ENCODE measurements at places on chromosomes 2 and 18.
A peak's percentile ranks its signal among the peaks of the same experiment; 100 is the strongest.

- DNase-seq = no peak
Observed at GRCh38 chr2:48668992-48669391, 51.3 kb downstream of the GTF2A1L start.

GRCh38 chr2:227183657-227184367, 19.4 kb downstream of the COL4A3 start:
- DNase-seq = no peak

GRCh38 chr2:85250045-85250444, 77.7 kb downstream of the TGOLN2 start:
- DNase-seq = no peak

DNA sequence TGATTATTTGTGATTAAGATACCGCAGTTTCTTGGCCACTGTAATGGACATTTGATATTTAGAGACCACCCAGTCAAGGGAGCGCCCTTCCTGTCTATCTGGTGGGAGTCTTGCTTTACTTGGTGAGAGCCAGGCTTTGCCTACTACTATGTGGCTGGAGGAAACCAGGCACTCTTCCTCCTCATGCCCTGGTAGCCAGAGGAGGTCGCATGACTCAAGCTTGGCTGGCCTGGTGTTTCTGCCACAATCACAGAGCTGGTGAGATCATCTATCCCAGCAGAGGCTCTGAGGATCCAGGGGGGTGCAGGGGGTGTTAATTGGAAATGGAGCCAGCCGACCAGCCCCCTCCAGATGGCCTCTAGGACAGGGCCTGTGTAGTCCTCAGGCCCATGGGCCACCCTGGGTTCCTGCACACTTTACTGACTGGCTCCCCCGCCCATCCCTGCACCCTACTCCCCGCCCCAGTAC, 46.8 kb upstream of the BIN1 start:
- no peak for DNase-seq

DNA sequence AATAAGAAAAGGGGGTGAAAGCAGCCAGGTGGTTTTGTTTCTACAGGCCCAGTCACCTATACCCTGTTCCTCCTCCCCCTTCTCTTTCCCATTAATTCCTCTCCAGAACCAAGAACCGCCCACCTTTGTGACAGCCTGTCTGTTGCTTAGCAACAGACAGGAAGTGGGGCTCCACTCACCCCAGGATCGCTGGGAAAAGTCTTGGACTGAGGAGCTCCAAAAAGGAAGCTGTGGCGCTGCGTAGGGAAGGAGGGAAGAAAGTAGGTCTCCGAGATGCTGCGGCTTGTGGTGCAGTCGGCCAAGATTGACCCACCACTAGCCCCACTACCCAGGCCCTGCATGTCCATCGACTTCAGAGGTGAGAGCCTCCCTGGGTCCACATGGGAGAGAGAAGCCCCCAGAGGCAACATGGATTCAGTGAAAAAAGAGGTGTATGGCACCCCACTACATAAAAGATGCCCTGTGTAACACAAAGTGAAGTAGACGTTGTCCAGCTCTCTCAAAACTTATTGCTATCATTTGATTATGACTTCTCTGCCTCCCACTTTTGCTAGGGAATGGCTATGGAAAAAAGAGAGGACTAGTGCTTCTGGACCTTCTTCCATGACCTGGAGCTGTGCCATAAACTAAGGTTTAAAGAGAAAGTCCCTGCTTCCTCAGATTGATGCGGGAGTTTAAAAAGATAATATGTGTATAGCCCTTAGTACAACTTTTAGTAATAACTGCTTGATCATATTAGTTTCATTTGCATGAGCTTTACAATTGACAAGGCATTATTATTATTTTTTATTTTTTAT, at the start of gene FER1L5:
TSS of gene FER1L5 (plus strand) at position 201 of the 797 bp plus-strand sequence. CDS start at position 274, 73 bp downstream.
- no peak for DNase-seq

- no peak for DNase-seq
Observed at GRCh38 chr2:32773448-32773808, 145.6 kb downstream of the TTC27 start.

- DNase-seq = no peak
Observed at GRCh38 chr2:212797484-212798205, 259.0 kb upstream of the ERBB4 start.

DNA sequence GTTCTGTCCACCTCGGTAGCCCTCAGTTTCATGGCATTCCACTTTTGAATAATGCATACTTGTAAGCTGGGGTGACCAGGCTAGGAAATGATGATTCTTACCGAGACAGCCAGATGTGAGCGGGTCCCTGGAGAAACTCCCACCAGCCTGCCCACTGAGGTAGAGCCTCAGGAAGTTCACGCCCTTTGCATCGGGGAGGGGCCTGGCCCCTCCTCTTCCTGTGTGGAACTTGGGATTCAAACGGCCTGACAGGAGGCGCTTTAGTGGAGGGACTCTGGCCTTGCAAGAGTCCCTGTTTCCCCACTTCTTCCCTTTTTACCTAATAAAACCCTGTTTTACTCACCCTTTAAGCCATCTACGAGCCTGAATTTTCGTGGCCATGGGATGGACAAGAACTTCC, 44.6 kb downstream of the MRO start:
- no peak for DNase-seq

DNA sequence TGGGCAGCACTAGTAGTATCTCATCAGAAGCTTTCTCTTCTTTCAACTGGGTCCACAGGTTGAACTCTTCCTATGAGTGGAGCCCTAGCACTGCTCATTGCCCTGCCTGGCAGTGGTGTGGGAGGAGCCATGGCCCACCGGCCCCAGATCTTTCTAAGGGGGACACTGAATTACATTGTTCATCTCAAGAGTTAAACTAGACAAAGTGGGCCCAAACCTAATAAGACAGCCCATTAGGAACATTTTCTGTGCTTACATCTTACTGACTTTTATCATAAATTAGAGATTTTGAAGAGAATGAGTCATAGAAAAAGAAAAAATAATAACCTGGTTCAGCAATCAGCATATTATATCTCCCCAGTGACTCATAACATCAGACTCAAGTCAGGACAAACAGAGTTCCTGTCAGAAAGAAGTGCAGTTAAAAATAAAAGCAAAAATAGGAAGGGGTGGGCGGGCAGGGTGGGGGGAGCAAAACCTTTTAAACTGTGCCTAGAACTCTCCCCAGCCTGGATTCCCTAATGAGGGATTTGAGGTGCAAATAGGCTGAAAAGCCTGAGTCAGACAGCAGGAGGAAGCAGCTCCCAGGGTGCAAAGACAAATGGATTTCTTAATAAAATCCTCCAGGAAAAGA, 161.6 kb upstream of the TRIB2 start:
- no peak for DNase-seq

DNA sequence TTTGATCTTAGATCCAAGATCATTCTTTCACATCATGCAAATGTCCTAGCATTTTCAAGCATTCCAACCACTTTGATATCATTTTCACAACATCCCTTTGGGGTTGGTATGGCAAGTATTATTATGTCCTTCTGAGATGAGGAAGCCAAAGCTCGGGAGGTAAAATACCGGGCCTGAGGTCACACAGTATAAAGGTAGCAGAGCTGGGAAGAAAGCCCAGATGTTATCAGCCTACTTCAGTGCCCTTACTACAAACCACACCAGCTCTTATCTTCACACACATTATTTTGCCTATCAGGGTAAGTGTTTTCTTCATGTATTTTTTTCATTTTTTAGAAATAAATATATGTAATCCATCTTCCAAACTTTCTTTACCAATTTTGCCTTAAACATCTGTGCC, 4.2 kb upstream of the B4GALT6 start:
- DNase-seq = no peak

- no peak for DNase-seq
Observed at GRCh38 chr2:120979398-120979797, 243.7 kb downstream of the GLI2 start.

DNA sequence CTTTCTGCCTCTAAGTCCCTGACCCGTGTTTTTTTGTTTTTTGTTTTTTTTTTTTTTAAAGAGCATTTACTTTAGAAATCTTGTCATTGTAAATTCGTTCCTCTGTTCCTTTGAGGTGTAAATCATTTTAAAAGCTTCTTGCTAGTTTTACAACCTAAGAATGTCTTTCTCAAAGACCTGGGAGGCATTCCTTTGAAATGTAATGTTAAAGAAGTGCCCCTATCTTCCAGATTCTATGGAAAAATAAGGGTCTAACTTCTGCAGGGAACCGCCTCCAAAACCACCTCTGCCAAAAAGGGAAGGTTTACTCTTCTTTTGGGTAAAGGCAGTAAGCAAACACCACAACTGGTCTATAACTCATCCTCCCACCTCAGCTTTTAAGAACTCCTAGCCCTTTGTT, 259.6 kb upstream of the ZNF804A start:
- no peak for DNase-seq

GRCh38 chr2:132645722-132646539, 24.1 kb downstream of the LYPD1 start:
- DNase-seq = no peak

DNA sequence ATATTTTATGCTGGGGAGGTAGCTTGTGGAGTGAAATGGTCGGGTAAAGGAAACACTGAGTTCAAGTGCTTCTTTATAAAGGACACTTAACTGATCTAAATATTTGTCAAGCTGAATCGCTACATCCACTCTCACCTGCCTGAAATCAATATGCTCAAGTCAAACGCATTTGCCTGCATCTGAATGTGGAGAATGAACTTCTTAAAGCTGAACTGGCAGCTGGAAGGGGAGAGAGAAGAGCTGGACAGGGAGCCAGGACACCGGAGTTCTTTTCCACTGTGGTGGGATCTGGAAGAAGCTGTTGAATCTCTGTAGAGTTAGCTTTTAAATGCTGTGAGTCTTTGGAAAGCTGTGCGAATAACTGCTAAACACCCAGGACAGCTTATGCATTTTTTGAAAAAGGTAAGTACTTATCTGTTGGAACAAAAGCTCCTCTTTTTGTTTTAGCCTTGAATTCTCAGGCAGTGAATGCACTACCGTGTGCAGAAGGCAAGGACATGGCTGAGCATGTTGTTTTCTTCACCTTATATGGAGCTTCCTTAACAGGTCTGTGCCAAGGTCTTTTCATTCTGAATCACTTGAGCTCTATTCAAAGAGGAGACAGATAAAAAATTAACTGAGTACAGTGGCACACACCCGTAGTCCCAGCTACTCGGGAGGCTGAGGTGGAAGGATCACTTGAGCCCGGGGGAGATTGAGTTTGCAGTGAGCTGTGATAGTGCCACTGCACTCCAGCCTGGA, 74.2 kb upstream of the KLF7 start:
- peak; percentile 74 for DNase-seq

- DNase-seq = peak; percentile 61
Observed at GRCh38 chr2:207046724-207047123, 107.4 kb downstream of the CPO start.

Measured in NCI-H2029 (cell line).